ENCODE measurements at places on chromosomes 4 and X. TPM values are rescaled to one million over a fixed set of nuclear protein-coding genes. Genes with fewer than 3 reads are reported as not detected.

- H3K27ac ChIP-seq: no peak overlapping the region
- no peaks in the 10 kb centered on the region for H3K36me3 ChIP-seq
- H3K4me1 ChIP-seq: peaks cover 28% of the 10 kb centered on the region
- no peak overlapping the region for H3K4me3 ChIP-seq
- DNase-seq: no peak
- no peaks in the 10 kb centered on the region for H3K27me3 ChIP-seq
Measured at GRCh38 chrX:79259073-79259689, 108.0 kb downstream of the ITM2A start.

- no peaks in the 10 kb centered on the region for H3K27me3 ChIP-seq
- DNase-seq: no peak
- no peaks in the 10 kb centered on the region for H3K4me1 ChIP-seq
Measured at GRCh38 chrX:19904778-19905367, 17.5 kb upstream of the SH3KBP1 start.

GRCh38 chr4:68466751-68467150 lies 19.5 kb downstream of the TMPRSS11E start:
- no peaks in the 10 kb centered on the region for H3K27me3 ChIP-seq
- H3K27ac ChIP-seq: no peak overlapping the region
- no peaks in the 10 kb centered on the region for H3K4me1 ChIP-seq
- no peak overlapping the region for H3K4me3 ChIP-seq

GRCh38 chr4:25628451-25628850 lies 27.2 kb upstream of the SLC34A2 start:
- H3K27me3 ChIP-seq: no peaks in the 10 kb centered on the region
- no peak overlapping the region for H3K4me3 ChIP-seq
- peak; percentile 5 for DNase-seq
- no peaks in the 10 kb centered on the region for H3K4me1 ChIP-seq

The RADX gene
- 19.4 TPM for total RNA-seq

DNA sequence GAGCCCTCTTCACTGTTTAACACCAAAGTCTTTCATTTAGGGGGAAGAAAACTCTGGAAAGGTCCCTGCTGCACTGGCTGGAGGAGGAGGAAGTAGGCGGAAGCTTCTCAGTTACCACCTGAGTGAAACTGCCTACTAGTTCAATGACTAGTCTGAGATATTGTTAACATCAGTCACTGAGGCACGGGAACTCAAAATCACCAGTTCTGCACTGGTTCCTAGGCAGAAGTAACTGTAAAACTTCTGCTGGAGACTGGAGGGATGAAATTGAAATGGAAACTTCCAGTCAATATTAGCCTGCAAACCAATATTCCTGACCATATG lies 178.3 kb downstream of the SNCA start:
- H3K36me3 ChIP-seq: no peaks in the 10 kb centered on the region
- H3K27ac ChIP-seq: no peak overlapping the region
- DNase-seq: no peak
- no peaks in the 10 kb centered on the region for H3K27me3 ChIP-seq
